ENCODE measurements at places on chromosomes 1 and 21.

- no peak for DNase-seq
Observed at GRCh38 chr1:26353210-26353859, 595 bp downstream of the CRYBG2 start.

GRCh38 chr1:224505454-224506093 lies 71.0 kb upstream of the WDR26 start:
- DNase-seq, result no peak

GRCh38 chr1:234907940-234908405 lies 220.7 kb downstream of the TOMM20 start:
- no peak for DNase-seq

- no peak for DNase-seq
Observed at GRCh38 chr1:231093156-231093922, 53.3 kb upstream of the FAM89A start.

DNA sequence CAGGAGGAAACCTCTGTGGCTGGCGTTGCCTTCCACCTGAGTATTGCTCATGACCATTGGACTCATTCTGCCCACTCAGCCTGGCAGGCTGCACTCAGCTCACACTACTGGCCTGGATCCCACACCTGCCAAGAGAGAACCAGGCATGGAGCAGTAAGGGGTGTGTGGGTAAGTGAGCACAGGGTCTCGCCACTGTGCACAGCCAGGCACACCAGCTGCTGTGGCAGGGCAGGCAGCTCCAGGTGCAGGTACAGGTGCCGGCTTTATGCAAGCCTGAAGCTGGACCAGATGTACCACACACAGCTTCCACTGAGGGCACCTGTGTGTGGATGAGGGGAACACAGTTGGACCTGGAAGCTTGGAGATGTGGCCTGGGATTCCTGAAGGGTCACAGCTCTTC lies 295.2 kb upstream of the SNX7 start:
- DNase-seq, result no peak

DNA sequence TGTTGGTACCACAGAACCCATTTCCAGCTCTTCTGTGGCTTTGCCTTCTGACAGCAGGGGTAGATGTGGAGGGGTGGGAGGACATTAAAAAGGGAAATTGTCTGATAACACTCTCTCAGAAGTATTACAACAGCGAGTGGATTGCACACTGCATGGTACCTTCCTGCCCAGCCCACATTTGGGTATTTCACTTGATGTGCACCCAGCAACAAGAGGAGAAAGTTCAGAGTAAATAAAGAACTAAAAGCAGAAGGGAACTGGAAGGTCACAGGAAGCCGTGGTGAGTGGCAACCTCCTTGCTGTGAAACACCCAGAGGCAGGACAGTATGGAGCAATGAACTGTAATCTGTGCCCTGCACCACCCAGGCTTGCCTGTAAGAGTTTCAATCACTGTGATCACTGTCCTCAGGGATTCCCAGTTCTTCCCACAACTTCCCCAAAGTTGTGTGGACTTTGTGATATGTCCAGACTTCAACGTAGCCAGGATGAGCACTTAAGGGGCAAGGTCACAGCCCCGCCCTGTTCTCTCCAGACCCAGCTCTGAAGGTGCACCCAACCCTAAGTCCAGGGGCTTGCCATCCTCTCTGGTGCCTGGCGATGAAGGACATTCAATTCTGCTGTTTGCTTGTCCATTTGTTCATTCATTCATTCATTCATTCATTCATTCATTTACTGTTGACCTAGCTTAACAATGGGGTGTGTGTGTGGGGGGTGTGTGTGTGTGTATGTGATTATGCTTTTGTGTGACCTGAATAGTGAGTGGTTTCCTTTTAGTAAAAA lies 18.7 kb upstream of the F5 start:
- DNase-seq, result peak; percentile 32

GRCh38 chr1:22828484-22829308 lies 118.1 kb downstream of the EPHB2 start:
- no peak for DNase-seq

DNA sequence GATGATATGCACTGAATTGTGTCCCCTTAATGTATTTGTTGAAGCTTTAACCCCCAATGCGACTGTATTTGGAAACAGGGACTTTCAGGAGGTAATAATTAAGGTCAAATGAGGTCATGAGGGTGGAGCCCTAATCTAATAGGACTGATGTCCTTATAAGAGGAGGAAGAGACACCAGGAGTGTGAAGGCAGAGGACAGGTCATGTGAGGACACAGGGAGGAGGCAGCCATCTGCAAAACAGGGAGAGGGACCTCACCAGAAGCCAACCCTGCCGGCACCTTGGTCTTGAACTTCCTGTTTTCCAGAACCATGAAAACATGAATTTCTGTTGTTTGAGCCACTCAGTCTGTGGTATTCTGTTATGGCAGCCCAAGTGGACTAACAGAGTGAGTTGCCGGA lies 15.3 kb downstream of the SYF2 start:
- DNase-seq, result no peak

DNA sequence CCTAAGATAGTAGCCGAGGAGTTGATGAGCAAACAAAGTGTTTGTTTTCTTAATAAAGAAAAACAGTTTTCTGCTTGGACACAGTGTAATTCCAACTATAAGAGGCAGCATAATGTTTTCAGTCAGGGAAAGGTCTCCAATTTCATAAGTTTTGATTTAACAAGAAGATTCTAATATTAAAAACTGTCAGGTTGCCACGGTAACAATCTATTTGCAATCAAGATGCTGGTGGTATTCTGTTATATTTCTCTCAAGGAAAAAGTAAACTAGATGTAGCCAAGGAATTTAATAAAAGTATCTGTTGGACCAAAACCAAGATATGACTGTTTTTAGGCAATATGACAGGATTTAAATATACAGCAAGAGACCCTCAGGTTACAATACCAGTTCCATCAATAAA lies 211.7 kb downstream of the SMYD3 start:
- no peak for DNase-seq

DNA sequence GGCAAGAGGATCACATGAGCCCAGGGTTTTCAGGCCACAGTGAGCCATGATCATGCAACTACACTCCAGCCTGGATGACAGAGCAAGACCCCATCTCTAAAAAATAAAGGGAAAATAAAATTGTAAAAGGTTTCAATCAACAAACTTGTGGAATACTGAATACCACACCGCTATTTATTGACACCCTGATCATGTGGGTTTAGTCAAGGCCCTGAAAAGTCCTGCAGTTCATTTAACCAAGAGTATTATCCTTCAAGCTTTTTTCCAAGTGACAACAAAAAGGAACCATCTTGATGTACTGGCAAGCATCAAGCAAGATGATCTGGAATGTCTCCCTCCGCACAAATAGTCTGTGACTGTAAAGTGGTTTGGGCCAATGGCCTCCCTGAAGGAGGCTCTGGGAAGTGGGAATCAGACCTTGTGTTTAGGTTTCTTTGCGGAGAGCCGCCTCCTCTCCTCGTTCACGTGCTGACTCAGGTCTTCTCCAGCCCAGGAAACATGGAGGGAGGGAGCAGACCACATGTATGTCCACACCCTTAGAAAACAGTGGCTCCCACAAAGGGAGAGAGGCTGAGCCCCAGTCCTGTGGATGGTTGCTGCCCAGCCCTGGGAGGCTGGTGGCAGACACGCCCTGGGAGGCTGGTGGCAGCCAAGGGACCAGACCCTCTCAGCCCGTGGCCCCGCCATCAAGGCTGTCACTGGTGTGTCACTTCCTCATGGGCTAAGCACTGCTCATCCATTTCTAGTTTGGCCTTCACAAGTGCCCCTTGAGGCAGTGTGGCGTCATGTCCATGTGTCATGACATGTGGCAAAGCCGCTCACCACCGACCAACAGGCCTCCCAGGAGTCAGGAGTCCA lies 56.7 kb downstream of the RIPK4 start:
- no peak for DNase-seq

DNA sequence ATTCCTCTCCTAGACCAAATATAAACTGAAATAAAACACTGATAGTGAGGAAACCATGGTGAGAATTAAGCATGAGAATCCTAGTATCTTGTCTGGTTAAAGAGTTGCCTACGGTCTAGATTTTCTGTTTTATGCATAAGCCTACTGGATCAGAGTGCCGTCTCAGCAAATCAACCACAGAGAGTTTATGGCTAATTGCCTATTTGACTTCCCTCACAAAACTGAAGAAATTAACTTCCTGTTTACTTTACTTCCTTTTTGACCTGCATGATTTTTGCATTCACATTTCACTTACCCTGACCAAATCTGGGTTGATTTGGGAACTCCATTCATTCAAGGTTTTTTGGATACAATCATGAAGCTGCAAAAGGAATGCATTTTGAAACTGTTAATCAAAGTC lies 5.0 kb downstream of the GCLM start:
- DNase-seq, result no peak

DNA sequence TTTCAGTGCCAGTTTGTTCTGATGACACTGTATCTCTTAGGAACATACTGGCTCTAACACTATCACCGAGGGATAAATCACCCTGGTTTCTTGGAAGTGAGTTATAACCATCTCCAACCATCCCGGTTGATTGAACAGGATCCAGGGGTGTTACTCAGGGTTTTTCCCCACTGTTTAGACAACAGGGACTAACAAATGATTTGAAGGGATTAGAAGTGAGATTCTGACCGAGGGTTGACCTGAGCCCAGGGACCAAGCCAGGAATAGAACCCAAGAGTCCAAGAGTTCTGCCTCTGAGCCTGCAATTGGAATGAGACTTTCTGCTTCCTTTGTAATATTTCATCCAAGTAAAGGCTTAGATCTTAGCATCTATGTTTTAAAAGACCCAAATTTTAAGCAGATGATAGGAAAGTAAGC lies 154.0 kb downstream of the DHRS3 start:
- no peak for DNase-seq

DNA sequence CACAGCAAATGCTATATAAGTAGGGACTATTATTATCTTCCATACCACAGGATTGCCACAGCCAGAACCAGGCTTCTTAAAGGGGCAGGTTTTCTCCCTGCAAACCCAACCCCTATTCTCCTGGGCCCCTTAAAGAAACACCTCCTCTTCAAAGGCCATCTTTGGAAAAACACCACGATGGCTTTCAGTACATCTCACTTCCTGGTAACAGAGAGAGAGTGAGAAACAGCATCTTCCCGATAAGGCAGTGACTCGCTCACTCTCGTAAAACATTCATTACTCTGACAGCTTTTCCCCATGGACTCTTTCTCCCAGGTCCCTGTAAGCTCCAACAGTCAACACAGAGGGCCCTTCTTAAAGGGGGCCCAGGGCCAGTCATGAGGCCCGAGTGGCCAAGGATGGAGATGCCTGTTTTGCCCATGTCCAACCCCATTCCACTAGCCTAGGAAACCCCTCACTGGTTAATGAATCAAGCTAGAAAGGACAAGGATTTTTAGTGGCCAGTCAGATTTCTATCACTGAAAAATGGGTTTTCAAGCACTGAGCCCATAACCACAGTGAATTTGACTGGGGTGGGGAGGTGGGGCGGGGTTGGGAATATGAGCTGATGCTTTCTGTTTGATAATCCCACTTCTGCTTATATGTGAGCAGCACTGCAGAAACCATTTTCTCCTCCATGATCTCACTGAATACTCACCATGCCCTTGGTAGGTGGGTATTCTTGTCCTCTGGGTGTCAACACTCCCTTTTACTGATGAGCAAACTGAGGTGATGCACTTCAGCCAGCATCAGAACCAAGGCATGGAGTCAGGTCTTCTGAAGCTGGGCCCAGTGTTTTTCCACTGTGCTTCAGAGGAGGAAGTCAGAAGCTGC lies 3.6 kb upstream of the NAV1 start:
- no peak for DNase-seq

DNA sequence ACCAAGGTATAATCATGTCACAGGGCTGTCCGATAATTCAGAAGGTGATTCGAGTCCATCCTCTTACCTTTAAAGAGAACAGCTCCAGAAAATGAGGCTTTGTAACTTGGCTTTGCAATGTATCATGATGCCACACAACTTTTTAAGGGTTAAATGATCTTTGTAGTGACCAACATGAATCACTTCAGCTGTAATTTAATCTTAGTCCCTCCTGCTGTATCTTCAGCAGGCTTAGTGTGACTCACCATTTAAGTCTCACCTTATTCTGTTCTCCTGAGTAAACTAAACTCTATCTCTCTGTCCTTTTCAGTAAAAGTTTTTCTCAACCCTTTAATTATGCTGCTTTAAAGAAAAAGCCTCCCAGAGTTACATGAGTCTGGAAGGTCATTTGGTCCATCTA lies 1.9 kb upstream of the HIVEP3 start:
- DNase-seq, result no peak

GRCh38 chr1:235588156-235588555 lies 61.4 kb downstream of the GNG4 start:
- no peak for DNase-seq

- no peak for DNase-seq
Observed at GRCh38 chr1:179761296-179761695, 18.2 kb downstream of the FAM163A start.

DNA sequence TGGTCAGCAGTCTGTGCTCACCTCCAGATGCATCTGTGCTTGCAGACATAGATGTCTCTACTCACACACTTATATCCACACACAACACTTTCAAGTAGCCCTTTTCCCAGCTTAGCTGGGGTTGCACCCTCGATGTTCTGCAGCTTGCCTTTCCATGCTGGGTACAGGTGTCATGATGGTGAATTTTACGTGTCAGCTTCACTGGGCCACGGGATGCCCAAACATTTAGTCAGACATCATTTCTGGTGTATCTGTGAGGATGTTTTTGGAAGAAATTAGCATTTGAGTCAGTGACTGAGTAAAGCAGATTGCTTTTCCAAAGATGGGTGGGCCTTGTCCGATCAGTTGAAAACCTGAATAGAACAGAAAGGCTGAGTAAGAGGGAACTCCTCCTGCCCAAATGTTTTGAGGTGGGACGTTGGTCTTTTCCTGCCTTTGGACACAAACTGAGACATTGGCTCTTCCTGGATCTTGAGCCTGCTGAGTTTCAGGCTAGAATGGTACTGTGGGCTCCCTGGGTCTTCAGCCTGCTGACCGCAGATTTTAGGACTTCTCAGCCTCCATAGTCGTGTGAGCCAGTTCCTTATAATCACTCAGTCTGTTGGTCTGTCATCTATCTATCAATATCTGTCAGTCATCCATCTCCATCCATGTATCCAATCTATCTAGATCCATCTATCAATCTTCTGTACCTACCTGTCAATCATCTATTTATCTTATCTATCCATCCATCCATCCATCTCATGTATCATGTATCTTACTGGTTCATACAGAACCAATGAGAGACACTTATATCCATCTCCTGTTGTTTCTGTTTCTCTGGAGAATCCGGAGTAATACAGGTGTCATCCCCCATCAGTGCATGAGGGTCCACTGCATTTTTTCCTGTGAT lies 12.7 kb upstream of the OBSCN start:
- DNase-seq, result no peak

GRCh38 chr1:47298025-47298699 lies 15.8 kb downstream of the STIL start:
- DNase-seq, result no peak

DNA sequence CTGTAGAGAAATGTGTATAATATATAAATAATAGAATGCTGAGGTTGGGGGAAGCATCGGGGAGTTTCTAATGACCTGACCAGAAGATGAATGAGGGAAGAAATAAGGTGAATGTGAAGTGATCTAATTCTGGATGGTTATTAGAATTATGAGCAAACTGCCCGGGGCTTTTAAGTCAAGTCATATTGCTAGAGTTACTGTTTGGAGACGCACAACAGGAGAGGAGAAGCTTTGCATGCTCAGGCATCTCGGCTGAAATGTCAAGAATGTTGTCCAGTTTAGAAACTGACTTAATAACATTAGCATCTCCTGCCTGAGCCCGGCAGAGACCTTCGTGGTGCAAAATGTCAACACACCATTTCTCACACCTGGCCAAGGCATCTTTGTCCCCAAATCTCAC lies 119.1 kb downstream of the RRAGC start:
- no peak for DNase-seq
